Effector CD8-positive, alpha-beta T cell (primary cell): ENCODE measurements at places on chromosomes 12 and 14.

DNA sequence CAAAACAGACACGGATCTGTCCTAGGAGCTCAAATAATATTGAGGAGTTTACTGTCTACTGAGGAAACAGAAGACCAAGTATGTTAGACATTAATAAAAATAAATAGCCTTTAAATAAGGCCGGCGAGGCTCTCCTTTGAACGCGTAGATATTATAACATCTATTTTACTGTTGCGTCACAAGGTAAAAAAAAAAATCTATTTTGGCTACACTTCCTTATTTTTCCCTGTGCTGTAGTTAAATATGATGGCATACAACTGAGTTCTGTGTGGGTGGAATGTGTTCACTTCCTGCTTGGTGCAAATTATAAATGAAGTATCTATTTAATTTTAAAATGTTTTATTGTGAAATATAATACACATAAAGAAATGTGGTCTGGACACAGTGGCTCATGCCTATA, 17.2 kb upstream of the RAD52 start:
- no peak for DNase-seq

DNA sequence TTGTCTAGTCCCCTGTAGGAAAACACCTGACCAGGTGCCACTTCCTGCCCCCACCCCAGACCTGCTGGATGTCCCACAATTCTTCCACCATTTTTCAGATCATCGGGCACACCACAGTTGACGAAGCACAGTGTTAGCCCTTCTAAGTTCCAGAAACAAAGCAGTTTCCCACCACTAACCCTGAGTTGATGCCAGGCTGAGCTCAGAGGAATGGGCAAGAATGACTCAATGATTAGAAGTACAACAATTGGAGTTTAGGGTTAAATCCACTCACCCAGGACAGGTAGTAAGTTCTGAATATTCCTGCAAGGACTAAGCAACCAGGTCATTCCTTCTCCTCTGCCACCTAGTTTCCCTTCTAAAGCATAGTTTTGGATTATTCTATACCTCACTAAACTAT, 979.8 kb downstream of the BCL11B start:
- DNase-seq: no peak

DNA sequence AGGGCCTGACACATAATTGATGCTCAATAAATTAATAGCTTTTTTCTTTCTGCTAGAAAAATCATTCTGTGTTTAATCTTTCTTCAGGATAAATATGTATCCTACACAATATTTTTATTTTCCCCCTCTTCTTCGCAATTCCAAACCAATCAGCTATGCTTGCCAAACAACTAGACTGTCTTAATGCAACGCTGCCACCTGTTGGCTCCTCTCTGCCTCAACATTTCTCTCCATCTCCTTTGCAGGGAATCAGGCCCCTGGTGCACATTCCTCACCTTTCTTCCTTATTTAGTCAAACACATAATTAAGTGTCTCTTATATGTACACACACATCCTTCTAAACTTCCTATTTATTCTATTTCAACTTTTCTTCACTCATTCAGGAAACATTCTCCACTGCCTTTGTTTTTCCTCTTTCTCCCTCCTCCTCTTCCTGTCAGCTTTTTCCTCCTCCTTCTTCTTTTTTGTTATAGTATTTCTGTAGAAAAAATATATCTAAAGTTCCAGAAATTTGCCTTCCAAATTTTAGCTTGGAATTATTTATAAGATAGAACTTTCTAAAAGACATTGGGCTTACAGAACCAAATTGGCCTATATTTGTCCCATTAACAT, 406.0 kb downstream of the PRKD1 start:
- no peak for DNase-seq

DNA sequence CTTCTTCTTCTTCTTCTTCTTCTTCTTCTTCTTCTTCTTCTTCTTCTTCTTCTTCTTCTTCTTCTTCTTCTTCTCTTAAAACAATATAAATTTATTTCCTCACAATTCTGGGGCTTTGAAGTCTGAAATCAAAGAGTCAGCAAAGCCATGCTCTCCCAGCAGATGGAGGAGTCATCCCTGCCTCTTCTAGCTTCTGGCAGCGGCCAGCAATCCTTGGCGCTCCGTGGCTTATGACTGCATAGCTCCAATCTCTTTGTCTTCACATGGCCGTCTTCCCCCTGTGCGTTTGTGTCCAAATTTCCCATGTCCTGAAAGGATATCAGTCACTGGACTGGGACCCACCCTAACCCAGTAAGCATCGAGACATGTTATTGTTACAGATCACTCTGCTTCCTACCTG, 22.9 kb downstream of the KCNA1 start:
- no peak for DNase-seq

DNA sequence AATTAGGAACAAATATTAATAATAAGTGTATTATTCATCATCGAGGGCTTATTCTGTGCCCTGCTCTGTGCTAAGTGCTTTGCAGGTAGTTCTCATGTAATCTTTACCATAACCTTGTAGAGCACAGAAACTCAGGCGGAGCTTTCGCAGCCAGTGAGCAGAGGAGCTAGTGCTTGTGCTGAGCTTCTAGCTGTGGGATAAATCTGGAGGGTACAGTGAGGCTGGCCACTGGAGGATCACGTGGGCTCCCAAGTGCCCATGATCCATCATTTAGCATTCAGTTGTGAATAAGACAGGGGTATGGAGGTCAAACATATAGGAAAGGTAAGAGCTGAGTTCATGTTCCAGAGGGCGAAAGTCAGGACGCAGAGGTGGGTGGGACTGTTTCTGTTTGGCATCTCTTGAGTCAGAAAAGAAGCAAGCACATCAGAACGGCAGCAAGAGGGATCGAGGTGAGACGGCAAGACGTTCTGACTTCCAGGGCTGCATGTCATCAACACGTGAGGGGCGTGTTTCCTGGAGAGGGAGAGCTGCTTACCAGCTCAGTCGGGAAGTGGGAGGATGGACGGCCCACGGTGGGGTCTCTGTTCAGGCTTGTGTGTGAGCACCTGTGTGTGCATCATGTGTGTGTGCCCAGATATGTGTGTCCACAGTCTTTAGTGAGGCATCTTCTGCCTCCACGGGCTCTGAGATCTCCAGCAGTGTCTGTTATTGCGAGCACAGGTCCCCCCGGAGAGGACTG, 16.8 kb upstream of the KRT80 start:
- no peak for DNase-seq

GRCh38 chr14:29601616-29602015, 326.0 kb downstream of the PRKD1 start:
- DNase-seq: no peak

DNA sequence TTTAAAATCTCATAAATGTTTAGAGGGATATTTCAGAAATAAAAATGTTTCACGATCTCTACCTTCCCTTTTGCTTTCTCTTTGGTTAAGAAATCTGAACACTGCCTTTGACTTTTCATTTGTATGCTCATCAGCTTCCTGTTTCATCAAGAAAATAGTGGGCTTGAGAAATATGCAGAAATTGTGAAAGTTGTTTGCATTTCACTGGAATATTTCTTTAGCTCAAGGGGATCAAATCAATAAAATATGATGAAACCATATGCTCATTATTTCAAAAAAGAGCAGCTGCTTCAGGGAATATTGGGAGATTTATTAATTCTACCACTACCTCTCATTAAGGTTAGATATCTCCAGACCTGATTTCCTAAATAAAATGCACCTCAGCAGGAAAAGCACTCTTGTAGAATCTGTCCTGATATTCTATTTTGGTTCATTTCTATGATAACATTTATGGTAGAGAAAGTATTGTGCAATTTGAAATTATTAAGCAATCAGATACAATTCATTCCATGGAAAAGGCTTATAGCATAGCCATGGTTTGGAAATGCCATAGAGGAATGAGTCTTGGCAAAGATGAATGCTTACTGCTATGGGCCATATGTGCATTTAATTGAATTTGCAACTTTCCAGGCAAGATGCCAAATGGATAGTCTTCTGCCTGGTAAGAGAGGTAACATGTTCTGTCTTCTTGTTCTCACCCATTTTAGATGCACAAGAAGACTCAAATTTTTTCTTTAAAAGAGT, 212.6 kb upstream of the SLC16A7 start:
- no peak for DNase-seq

GRCh38 chr14:77065851-77066577, 32.0 kb upstream of the CIPC start:
- DNase-seq: no peak

DNA sequence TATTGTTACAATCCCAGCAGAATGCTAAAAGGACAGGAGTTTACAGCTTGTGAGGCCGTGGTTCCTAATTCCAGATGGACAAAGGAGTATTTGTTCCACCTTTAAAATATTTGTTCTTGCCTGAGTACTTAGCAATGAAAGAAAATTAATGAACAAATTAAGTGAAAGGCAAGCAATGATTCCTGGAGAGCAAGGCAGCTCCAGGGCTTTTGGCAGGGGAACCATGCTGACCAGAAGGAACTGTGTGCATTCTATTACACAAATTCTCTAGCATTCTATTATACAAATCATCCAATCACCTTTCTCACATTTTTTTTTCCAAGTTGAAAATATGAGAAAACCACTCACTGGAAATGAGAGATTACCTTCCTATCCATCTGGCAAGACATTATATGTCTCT, 1.8 kb upstream of the BMAL2 start:
- no peak for DNase-seq

- no peak for DNase-seq
Measured at GRCh38 chr12:20489645-20490044, 121.3 kb downstream of the PDE3A start.

DNA sequence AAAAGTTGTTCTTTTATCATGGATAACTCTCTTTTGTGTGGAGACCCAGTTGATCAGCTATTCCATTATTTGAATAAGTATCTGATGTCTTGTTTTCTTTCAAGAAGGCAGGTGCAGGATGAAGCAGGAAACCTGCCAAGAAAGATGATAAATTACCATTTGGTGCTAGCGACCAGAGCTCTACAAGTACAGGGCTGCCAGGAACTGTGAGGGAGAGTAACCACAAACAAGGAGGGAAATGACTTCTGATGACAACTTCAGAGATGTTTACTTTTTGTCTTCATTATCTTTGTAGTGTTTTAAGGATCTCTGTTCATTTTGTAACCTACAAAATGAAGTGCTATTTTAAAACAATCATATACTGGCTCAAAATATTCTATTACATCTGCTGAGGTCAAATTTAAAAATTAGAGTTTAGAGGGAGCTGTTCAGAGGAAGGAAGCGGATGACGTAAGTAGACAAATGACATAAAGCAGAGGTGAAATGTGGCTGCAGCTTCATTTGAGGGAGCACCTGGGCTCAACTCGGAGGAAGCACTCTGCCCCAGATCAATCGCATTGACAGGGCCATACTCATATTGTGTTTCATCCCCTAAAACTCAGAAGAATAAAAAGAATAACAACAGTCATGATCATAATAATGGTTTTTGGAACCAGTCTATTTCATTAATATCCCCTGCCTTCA, 226.8 kb downstream of the C12orf42 start:
- DNase-seq: no peak

DNA sequence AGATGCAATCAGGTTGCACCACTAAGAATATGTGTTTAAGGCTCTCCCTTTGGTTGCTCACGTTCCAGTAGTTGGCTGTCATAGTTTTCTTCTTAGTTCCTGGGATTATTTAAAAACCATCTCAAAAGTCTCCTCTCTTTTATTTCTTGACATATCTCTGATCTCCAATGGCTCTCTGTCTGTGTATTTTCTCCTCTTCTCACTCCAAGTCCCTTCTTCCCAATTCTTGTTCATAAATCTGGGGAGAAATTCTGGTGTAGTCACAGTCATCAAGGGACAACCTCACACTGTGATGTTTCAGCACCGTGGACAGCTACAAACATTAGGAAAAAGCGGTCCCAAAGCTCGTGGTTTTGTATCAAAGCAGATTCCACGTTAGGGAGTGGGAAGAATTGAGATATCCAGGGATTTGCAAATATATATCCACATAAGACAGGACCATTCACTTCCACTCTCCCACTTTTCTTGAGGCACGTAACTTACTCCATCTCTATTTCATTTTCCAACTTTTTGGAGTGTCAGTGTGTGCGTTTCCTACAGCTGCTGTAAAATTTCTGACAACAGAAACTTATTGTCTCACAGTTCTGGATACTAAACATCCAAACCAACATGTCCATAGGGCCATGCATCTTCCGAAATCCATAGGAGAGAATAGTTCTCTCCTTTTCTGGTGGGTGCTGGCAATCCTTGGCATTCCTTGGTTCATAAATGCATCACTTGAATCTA, 80.6 kb upstream of the TMEM233 start:
- no peak for DNase-seq

GRCh38 chr12:130444061-130444460, 106.4 kb downstream of the PIWIL1 start:
- no peak for DNase-seq

DNA sequence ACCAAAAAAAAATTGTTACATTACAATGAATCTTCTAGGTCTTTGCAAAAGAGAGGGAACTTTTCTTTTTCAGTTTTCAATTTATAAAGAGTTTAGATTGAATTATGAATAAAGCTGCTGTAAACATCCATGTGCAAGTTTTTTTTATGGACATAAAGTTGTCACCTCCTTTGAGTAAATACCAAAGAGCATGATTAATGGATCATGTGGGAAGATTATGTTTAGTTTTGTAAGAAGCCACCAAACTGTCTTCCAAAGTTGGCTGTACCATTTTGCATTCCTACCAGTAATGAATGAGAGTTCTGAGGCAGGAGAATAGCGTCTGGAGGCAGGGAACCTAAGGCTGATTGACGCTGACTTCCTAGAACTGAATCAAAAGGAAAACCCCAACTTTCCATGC, 30.2 kb downstream of the LEMD3 start:
- no peak for DNase-seq

GRCh38 chr12:109944561-109945359, 44.7 kb downstream of the TCHP start:
- DNase-seq: no peak

DNA sequence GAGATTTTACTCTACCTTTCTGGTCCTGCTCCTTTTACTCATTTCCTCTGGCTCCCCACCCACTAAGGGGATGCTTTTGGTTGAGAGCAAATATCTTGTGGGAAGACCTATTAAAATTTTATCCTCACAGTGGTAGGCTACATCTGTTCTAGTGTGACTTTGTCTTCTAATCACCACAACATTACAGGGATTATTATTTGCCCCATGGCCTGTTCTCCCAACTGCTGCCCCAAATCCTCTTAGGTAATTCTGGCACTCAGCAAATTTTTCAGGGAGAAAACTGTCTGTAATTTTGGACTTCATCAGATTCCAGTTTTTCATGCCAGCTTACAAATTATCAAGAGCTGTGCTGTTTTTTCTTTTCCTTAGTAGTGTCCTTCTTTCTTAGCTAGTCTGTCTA, 172.3 kb downstream of the GPHN start:
- DNase-seq: no peak

DNA sequence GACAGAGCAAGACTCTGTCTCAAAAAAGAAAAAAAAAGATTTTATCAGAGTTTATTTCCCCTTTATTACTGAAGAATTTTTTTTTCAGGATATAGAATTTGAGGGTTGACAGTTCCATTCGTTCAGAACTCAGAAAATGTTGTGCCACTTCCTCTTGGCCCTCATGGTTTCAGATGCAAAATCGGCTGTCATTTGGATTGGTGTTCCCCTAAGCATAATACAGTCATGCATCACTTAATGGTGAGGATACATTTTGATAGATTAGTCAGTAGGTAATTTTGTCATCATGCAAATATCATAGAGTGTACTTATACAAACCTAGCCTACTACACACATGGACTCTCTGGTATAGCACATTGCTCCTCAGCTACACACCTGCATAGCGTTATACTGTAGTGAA, 263.9 kb upstream of the RTL1 start:
- no peak for DNase-seq
